ENCODE measurements at places on chromosomes 13 and 19.

GRCh38 chr13:83503424-83503823 is 378.9 kb downstream of the SLITRK1 start:
- DNase-seq = no peak

DNA sequence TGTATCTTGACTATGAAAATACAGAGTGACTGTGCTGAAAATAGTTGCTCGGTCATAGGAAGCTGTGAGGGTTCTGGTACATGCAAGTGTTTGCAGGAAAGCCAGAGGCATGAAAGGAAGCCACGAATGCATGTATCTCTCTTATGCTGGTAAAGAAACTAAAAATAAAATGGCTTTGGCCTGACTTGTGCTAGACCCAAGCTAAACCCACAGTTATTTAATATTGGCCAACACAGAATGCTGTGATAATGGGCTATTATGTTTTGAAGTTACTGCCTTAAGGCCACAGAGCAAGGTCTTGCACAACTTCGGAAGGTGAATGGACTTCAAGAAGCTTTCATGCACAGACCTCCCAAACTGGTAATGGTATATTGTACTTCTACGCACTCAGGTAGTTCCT is 518.2 kb upstream of the HTR2A start:
- no peak for DNase-seq

GRCh38 chr19:27744926-27745768 is 1467.8 kb downstream of the UQCRFS1 start:
- DNase-seq = no peak

DNA sequence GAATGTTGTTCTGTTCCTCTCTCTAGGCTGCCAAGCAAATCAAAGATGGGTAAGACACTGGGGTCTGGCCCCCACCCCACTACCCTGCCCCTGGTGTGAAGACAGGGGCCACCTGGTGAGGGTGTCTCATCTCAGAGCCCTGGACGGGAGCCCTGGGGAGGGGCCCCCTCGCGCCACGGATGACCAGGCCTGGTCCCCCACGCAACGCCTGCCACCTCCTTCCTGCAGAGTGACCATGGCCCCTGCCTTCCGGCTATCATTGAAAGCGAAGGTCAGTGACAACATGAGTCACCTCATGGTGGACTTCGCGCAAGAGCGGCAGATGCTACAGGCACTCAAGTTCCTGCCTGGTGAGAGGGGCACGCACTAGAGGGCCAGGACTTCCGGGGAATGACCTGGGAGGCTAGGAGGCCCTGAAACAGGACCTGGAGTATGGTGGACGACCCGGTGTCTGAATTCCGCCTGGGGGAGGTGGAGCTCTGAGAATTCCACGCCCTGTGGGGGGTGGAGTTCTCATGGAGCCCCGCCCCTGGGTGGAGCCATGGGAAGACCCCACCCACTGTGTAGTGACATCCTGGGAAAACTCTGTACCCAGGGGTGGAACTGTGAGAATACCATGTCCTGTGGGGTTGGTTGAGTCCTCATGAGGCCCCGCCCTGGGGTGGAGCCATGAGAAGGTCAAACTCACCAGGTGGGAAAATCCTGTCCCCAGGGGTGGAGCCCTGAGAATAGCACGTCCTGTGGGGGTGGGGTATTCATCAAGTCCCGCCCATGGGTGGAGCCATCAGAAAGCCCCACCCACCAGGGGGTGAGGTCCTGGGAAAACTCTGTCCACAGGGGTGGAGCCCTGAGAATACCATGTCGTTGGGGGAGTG is 6.1 kb downstream of the FSD1 start:
- DNase-seq = no peak

DNA sequence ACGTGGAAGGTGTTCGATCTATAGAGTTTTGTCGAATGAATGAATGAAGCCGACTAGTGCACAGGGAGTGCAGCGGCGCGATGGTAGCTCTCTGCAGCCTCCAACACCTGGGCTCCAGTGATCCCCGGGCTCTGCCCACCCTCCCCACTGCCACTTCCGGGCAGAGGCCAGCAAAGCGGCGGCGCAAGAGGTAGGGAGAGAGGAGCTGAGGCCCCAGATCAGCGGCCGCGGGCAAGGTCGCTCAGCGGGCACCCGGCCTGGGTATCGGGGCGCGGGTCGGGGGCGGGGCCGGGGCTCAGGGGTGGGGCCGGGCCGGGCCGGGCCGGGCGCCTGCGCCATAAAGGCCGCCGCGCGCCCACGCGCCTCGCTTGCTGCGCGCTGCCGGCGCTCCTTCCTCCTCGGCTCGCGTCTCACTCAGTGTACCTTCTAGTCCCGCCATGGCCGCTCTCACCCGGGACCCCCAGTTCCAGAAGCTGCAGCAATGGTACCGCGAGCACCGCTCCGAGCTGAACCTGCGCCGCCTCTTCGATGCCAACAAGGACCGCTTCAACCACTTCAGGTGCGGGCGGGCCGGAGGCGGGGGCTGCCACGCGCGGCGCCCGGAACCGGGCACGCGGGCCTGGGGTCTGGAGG is at the start of gene GPI:
Gene GPI, plus strand, starts transcription at position 367 of the 633 bp plus-strand sequence. Its CDS starts 71 bp downstream, at position 438.
- peak; percentile 62 for DNase-seq

GRCh38 chr19:46441866-46442265 is 13.1 kb upstream of the PNMA8C start:
- no peak for DNase-seq

DNA sequence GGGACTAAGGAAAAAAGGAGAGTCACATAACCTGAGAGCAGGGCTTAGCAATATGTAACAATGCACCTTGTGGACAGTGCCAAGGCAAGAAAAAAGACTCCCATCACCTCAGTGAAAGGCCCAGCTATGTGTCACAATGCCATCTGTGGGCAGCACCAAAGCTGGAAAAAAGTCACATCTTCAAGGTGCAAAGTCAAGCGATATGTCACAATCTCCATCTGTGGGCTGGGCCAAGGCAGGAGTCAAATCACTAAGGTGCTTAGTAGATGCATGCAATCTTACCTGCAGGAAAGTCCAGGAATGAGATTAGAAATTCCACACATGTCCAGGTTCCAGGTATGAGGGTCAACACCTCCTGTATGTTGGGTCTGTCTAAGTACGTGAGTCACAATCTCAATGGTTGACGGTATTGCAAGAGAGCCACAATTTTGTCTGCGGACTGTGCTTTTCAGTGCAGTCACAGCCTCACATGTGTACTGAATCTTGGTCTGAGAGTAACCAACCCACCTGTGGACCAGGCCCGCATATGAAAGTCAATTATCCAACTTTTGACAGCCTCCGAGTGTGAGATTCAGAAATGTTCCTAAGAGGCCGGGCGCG is 14.8 kb upstream of the ZNF43 start:
- DNase-seq = no peak

GRCh38 chr13:21526707-21527540 is 67.8 kb upstream of the ZDHHC20 start:
- DNase-seq = no peak

DNA sequence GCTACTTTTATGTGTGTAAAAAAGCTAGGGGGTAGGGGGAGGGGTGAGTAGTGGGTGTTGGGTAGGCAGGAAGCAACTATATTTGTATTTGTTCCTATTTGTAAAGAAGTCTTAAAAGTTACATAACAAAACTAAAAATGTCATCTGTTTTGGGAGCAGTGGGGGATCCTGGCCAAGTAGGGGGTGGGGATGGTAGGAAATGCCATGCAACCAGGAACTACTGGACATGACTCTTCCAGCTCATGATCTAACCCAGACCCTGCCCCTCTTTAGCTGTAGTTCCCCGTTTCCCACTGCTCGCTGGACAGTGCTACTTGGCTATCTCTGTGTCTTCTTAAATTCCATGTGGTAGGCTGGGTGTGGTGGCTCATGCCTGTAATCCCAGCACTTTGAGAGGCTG is 3.2 kb downstream of the GTF3A start:
- no peak for DNase-seq

GRCh38 chr19:38497907-38498306 is 64.4 kb downstream of the RYR1 start:
- DNase-seq = no peak

- no peak for DNase-seq
These were observed 11.6 kb upstream of the OR1M1 start for GRCh38 chr19:9075064-9075949.

DNA sequence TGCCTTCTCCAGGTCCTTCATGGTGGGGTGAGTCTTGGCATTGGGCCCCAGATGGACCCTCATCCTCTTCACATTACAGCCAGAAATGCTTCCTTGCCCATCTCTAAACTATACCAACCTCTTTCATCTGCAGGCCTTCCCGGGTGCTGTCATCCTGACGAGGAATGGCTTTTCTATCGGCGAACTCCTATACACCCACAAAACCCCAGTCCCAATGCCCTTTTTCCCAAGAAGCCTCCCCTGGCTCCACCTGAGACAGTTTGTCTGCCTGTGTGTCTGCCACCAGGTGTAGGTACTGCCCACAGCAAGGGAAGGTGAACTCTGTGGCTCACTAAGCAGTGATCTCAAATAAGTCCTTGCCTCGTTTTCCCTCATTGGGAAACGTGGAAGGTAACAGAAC is 55.3 kb downstream of the PTPRS start:
- no peak for DNase-seq

DNA sequence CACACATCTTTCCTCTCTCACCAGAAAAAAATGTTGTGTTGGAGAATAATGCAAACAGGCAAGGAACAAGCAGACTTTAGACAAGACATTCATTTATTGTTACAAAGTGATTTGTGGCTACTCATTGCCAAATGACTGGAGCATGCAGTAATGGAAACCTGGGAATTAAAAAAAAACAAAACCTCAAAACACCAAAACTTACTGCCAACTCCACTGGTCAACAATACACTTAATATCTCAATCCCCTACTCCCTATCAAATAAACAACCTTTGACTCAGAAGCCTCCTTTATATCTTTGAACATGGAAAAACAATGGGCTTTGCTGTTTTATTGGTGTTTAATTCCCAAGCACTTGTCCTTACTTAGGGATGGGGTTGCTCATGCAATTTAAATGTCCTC is 112.8 kb downstream of the POSTN start:
- no peak for DNase-seq

DNA sequence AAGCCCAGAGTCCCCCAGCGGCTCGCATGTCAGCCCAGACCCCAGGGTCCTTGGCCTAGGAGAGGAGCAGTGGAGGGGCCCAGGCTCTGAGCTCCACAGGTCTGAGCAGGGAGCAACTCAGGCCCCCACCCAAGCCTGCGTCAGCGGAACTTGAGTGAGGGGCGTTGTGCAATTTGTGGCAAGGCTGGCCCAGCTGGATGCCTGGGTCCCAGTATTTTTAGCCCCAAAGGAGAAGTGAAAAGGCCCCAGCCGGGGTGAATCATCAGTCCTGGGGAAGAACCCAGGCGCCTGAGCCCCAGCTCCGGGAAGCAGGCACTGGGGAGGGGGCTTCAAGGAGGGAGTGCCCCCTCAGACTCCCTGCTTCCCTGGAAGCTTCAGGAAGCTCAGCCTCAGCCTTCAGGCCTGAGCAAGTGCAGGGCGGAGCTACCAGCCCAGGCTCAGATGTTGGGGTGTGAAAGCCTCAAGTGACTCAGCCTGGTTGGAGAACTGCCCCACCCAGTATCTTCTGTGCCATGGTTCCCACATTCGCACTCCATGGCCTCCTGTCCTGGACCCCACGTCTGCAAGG is 7.2 kb downstream of the MED29 start:
- DNase-seq = no peak

GRCh38 chr13:102569488-102569887 is 27.3 kb upstream of the TPP2 start:
- no peak for DNase-seq

- DNase-seq = no peak
These were observed 21.0 kb downstream of the CYP2A6 start for GRCh38 chr19:40829205-40829604.

DNA sequence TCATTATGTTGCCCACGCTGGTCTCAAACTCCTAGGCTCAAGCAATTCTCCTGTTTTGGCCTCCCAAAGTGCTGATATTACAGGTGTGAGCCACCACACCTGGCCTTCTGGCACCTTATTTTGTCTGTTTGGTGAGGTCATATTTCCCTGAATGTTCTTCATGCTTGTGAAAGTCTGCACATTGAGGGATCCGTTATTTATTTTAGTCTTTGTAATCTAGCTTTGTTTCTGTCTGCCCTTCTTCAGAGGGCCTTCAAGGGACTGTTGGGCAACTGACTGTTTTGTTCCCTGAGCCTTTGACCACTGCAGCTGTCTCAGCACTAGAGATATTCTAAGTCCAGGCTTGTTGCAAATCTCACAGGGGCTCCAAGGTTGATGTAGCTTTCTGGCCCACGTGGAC is 110.5 kb upstream of the RFC3 start:
- DNase-seq = no peak

- peak; percentile 53 for DNase-seq
These were observed 1395.8 kb downstream of the EFNB2 start for GRCh38 chr13:105139380-105140285.

DNA sequence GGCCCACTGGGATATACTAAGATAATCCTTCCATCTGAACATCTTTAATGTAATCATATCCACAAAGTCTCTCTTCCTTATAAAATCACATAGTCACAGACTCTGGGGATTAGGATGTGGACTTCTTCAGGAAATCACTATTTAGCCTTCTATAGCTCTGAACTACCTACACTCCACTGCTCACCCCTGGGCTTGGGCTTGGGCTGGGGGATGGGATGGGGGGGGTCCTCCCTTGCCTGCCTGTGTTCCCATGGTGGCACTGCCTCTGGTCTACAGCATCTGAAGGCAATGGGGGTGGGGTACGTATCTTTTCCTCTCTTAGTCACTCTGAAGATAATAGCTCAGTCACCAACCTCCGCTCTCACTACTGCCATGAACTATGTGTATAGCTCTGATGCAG is 67.8 kb upstream of the SERTM1 start:
- DNase-seq = no peak

DNA sequence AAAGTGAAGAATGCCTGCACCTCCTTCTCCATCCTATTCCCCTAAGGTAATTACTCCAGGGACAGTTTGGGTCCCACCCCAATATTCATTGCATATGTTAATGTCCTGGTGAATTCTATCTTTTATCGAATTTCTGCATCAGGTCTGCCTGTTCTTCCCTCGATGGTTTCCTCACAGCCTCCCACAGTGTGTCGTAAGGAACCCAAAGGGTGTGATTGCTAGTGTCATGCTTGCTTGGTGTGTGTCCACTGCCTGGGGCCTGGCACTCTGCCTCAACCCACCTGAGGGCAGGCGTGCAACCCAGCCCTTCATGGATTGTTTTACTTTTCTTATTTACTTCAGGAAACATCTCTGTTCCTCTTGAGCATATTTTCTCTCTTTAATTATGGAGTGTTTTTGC is 60.2 kb upstream of the CYSLTR2 start:
- DNase-seq = no peak

GRCh38 chr19:45117167-45117594 is 24.2 kb downstream of the PPP1R37 start:
- DNase-seq = peak; percentile 56

- no peak for DNase-seq
These were observed 32.2 kb upstream of the TNFAIP8L1 start for GRCh38 chr19:4606921-4607678.

GRCh38 chr13:23986619-23987018 is 89.3 kb upstream of the C1QTNF9B start:
- DNase-seq = no peak

DNA sequence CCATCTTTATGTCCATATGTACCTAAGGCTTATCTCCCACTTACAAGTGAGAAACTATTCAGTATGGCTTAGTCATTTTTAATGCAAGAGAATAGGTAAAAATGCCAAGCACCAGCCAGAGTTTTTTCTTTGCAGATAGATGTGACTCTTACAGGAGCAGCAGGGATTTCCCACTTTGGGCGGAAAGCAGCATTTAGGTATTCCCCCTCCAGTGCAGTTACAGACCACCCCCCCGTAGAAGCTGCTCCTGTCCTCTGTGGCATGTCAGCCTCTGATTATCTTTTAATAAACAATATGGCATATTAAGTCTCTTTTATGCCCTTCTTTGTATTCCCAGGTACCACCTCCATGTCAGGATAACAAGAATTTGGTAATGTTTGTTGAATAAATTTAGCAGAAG is 24.7 kb upstream of the USPL1 start:
- DNase-seq = no peak
